ENCODE measurements at places on chromosomes 4 and X.

- no peak for DNase-seq
These were observed 28.8 kb downstream of the SH3TC1 start for GRCh38 chr4:8227771-8228318.

GRCh38 chrX:37922928-37923327, 75.6 kb upstream of the DYNLT3 start:
- DNase-seq, result no peak

GRCh38 chr4:41632481-41633073, 94.6 kb downstream of the LIMCH1 start:
- DNase-seq, result no peak

DNA sequence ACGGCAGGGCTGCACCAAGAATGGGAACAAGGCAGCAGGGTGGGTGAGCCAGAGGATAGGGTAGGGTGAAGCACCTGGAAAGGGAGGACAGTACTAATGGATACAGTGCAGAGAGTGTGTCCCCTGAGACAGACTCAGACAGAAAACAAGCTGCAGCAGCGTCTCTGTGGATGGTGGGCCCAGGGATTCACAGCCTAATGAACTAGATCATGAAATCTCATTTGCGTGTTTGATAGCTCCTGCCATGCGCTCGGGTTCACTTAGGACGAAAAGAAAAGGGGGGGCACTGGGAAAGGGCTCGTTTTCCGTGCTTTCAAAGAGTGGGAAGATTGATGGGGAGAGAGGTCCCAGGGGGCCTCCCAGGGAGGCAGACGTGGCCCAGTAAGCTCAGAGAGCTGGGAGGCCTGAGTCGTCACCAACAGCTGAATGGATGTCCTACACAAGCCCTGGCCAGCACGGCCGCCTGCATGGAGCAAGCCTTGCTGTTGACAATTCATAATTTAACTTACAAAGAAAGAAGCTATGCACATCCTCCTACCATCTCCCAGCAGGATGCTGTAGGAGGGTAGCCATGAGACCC, 446.9 kb downstream of the BCOR start:
- no peak for DNase-seq

DNA sequence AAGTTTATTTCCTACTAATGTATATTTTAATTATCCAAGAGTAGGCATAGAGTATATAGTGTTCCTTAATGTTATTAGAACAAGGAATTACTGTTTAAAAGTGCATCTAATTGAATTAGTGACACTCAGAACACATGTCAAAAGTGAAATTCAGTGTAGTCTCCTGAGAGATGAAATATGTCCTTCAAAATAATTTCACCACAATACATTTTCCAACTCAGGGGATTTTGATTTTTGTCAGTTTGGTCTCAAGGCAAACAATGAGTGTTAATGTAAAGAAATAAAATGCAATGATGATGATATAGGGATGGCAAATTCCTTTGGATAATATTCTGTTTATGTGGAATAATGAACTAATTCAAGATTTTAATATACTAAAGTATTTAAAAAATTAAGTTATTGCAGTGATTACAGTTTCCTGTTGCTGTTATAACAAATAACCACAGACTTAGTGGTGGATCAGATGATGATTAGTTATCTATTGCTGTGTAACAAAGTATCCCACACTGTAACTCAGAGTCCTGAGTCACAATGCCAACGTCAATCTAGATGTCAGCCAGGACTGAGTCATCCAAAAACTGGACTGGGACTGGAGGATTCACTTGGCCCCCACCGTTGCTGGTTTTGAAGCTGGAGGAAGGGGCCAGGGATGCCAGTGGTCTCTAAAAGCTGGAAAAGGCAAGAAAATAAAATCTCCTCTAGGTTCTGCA, 148.0 kb upstream of the SLC7A11 start:
- no peak for DNase-seq

DNA sequence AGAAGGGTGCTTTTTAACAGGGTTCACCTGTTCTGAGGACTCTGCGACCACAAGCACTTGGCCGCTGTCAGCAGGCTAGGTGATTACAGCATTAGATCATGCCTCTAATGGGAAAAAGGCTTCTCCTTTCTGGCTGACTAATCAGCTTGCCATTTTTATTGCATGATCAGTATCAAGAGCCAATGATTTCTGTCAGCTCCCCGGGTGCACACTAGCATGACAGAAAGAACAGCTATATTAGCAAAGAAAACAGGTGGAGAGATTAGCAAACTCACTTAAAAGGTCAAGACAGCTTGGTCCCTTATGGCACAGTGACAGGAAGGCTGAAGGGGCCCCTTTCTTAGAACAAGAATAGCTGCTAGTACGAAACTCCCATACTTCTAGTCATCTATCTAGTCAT, 170.0 kb downstream of the SMIM20 start:
- DNase-seq, result no peak
